ENCODE measurements at places on chromosomes 1 and 21.

- no peak for DNase-seq
Measured at GRCh38 chr1:109757936-109758786, 5.6 kb downstream of the EPS8L3 start.

DNA sequence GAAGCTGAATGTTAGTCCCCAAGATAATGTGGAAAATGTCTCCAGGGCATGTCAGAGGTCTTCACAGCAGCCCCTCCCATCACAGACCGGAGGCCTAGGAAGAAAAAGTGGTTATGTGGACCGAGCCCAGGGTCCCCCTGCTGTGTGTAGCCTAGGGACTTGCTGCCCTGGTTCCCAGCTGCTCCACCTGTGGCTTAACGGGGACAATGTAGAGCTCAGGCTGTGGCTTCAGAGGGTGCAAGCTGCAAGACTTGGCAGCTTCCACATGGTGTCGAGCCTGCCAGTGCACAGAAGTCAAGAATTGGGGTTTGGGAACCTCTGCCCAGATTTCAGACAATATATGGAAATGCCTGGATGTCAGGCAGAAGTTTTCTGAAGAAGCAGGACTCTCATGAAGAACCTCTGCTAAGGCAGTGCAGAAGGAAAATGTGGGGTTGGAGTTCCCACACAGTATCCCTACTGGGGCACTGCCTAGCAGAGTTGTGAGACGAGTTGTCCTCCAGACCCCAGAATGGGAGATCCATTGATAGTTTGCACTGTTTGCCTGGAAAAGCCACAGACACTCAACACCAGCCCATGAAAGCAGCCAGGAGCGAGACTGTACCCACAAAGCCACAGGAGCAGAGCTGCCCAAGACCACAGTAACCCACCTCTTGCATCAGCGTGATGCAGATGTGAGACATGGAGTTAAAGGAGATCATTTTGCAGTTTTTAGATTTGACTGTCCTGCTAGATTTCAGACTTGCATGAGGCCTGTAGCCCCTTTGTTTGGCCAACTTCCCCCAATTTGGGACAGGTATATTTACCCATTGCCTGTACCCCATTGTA lies 204.9 kb downstream of the MRPL39 start:
- DNase-seq, result no peak

DNA sequence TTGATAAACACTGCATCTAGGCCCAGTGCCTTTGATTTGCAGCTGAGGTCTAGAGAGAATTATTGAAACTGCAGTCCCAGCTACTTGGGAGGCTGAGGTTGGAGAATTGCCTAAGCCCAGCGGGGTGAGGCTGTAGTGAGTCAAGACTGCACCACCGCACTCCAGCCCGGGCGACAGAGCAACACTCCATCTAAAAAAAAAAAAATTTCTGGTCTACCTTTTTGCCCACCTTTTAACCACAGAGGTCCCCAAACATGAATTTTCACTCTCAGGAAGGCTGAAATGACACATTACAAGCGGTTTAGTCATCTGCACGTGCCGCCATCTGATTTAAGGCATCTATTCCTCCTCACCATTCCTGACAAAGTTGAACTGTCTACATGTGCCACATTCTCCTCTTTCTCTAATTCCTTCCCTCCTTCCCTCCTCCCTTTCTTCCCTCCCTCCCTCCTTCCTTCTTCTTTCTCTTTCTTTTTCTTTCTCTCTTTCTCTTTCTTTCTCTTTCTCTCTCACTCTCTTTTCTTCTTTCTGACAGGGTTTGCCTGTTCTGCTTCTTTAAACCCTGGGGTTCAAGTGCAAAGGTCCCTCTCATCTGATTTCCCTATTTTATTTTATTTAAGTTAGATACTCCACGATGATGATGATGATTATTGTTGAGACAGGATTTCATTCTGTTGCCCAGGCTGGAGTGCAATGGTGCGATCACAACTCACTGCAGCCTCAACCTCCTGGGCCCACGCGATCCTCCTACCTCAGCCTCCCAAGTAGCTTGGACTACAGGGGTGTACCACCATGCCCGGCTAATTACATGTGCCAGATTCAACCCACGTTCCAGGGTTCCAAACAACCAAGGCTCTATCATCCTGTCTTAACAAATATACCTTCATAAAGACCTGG lies 3.0 kb upstream of the SOD1 start:
- no peak for DNase-seq

- DNase-seq, result no peak
Measured at GRCh38 chr1:8711873-8712412, 105.5 kb downstream of the RERE start.

GRCh38 chr1:50318428-50318827 lies 104.8 kb downstream of the DMRTA2 start:
- no peak for DNase-seq

- no peak for DNase-seq
Measured at GRCh38 chr1:147611021-147611426, 59.3 kb downstream of the ACP6 start.

GRCh38 chr1:7589774-7590425 lies 181.2 kb upstream of the VAMP3 start:
- DNase-seq, result no peak

GRCh38 chr1:115170961-115171392 lies 81.7 kb upstream of the TSPAN2 start:
- no peak for DNase-seq

All from retina (tissue), 1 donor.